Tibial nerve (tissue), 4 donors: ENCODE measurements at places on chromosomes 2 and 18. TPM values are rescaled to one million over a fixed set of nuclear protein-coding genes. Genes with fewer than 3 reads are reported as not detected.

CREG2 gene
- not detected for total RNA-seq

CIB4 gene
- not detected for total RNA-seq

HOXD9 gene
- 8.7 TPM for total RNA-seq

GPD2 gene
- total RNA-seq = 78.0 TPM

DNA sequence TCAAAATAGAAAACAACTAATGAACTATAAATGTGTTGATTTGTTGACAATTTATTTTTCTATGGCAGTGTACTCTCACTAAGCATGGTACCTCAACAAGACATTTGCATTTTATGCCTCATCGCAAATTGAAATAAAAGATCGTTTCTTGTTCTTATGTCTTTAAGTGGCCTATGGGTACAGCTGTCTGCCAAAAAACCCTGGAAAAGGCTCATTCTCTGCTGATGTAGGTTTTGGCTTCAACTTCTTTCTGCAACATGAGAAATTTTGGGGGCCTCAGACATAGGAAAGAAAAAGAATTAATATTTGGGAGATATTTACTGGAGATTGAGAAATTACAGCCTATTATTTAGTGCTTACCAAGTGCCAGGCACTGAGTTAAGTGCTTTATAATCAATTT is 205.1 kb upstream of the DPP10 start:
- H3K27ac ChIP-seq = no peak overlapping the region
- H3K4me1 ChIP-seq = no peaks in the 10 kb centered on the region
- no peaks in the 10 kb centered on the region for H3K27me3 ChIP-seq
- H3K36me3 ChIP-seq = no peaks in the 10 kb centered on the region

DNA sequence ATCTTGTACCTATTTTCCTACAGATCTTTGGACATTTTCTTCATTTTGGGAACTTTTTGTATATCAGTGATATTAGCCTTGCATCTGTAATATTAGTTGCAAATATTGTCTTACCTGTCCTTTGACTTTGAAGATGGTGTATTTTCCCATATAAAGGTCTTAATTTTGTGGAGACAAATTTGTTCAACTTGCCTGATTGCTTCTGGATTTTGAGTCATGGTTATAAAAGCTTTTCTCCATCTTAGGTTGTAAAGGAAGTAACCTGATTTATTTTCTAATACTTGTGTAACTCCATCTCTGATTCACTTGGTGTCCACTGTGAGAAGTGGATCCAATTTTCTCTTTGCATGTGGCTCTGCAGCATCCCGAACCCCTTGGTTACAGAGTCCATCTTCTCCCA is 97.7 kb upstream of the OTOS start:
- no peaks in the 10 kb centered on the region for H3K27me3 ChIP-seq
- no peaks in the 10 kb centered on the region for H3K36me3 ChIP-seq
- no peak overlapping the region for H3K27ac ChIP-seq
- H3K4me3 ChIP-seq = no peak overlapping the region

GRCh38 chr2:42558827-42559226 is 9.6 kb upstream of the MTA3 start:
- no peaks in the 10 kb centered on the region for H3K27me3 ChIP-seq
- H3K36me3 ChIP-seq = no peaks in the 10 kb centered on the region
- no peak for DNase-seq
- H3K4me1 ChIP-seq = no peaks in the 10 kb centered on the region
- no peak overlapping the region for H3K27ac ChIP-seq
- no peak overlapping the region for H3K4me3 ChIP-seq

C18orf54 gene
- 3.3 TPM for total RNA-seq

GPATCH11 gene
- 9.8 TPM for total RNA-seq

FER1L5 gene
- 0.60 TPM for total RNA-seq

AQP4 gene
- not detected for total RNA-seq
